ENCODE measurements at places on chromosomes 1 and 21. TPM values are rescaled to one million over a fixed set of nuclear protein-coding genes. Genes with fewer than 3 reads are reported as not detected.
A peak's percentile ranks its signal among the peaks of the same experiment; 100 is the strongest.

KIF21B gene
- total RNA-seq: 1.5 TPM

EPHA2 gene
- total RNA-seq: 20.5 TPM

OR2AK2 gene
- not detected for total RNA-seq

TLCD4 gene
- 66.9 TPM for total RNA-seq

YBX1 gene
- 1,139 TPM for total RNA-seq

CYP4A11 gene
- total RNA-seq: not detected

MINDY1 gene
- 54.0 TPM for total RNA-seq

EFNA1 gene
- 37.2 TPM for total RNA-seq

SYT6 gene
- total RNA-seq: 0.20 TPM

- no peaks in the 10 kb centered on the region for H3K36me3 ChIP-seq
- no peaks in the 10 kb centered on the region for H3K27me3 ChIP-seq
- H3K4me1 ChIP-seq: no peaks in the 10 kb centered on the region
- H3K27ac ChIP-seq: no peak overlapping the region
- no peak for DNase-seq
Observed at GRCh38 chr1:175715742-175716141, 27.7 kb downstream of the TNR start.

GRCh38 chr1:107432108-107432507 lies 291.3 kb downstream of the NTNG1 start:
- no peak for DNase-seq
- H3K27ac ChIP-seq: no peak overlapping the region
- H3K27me3 ChIP-seq: no peaks in the 10 kb centered on the region
- H3K36me3 ChIP-seq: no peaks in the 10 kb centered on the region
- no peak overlapping the region for H3K4me3 ChIP-seq

DNA sequence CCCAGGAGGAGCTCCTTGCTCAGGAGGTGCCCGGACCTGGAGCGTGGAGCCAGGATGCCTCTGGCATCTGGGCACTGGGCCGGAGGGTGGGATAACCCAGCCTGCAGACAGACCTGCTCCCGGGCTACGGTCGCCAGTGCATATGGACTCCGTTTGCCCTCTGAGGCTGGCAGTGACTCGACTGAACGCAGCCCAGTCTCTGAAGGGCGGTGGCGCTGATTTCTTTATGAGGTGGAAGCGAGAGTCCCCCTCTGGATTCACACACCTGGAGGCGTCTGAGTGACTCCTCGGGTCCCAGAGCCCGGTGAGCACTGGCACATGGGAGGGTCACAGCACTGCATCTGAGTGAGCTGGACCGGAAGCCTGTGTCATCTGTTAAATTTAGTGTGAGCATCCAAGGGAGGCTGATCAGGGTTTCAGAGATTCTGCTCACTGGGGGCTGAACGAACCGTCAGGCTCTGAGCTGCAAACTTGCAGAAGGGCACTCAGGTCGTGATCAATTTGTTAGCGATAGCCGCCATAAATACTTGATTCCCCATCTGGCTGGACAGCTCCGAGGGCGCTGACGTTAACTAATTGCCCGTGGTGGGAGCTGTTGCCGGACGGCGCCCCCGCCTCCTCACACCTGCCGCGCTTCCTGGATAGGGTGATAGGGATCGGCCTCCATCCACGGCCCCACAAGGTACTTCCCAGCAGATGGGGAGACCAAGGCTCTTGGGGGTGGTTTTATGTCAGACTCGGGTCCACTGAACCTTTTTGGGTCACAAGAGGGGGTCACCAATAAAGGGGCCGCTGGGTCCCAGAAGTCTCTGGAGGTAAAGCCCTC lies 60.7 kb upstream of the TTC34 start:
- DNase-seq: peak; percentile 9
- no peaks in the 10 kb centered on the region for H3K36me3 ChIP-seq
- H3K27me3 ChIP-seq: peaks cover 9% of the 10 kb centered on the region
- no peak overlapping the region for H3K27ac ChIP-seq

- DNase-seq: no peak
- H3K4me1 ChIP-seq: peaks cover 3% of the 10 kb centered on the region
- H3K4me3 ChIP-seq: no peak overlapping the region
- H3K27ac ChIP-seq: peak overlapping the region; percentile 3
- no peaks in the 10 kb centered on the region for H3K27me3 ChIP-seq
Observed at GRCh38 chr1:212161231-212161781, 123.9 kb upstream of the PPP2R5A start.

DNA sequence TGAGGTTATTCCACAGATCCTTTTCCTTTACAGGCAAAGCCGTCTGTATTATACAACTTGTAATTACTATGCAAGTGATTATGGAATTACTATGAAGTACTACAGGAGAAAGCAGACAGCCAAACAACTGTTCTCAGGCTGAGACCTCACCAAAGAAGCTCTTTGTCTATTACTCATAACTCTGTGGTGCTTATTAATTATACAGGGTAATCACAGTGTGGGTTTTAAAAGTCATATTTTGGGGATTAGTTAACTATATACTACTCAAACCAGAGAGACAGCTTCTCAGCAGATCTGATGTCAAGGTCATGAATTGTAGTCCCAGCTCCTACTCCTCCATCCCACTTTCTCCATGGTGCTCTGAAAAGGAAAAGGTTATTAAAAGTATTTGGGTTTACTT lies 49.6 kb downstream of the CTTNBP2NL start:
- no peak for DNase-seq
- no peaks in the 10 kb centered on the region for H3K4me1 ChIP-seq
- H3K27me3 ChIP-seq: no peaks in the 10 kb centered on the region
- no peak overlapping the region for H3K4me3 ChIP-seq

DNA sequence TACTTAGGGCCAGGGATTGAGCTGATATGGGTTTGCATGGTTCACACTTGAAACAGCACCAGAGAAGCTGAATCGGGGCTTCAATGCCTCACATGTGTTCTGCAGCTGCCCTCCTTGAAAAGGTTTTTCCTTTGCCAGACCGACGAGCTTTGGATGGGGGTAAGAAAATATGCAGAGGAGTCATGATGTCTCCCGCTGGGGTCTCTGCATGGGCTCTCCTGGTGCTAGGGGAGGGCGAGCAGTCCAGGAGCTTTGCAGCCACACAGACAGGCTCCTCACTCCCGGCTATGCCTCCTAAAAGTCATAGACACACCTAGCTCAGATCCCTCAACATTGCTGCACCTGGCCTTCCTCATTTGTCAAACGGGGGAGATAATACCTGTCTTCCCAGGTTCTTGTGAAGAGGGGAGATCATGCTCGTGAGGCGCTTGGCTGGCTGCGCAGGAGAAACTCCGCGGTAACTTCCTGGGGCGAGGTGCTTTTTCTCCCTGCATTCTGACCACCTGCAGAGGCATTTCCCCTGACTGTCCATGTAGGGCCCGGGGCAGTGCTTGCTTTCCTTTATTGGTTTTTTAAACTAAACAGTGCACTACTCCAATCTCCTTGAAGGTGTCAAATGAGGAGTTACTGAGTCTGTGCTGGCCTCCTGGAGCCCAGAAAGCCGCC lies 112.4 kb downstream of the PLXNA2 start:
- H3K27me3 ChIP-seq: no peaks in the 10 kb centered on the region
- no peak overlapping the region for H3K27ac ChIP-seq
- H3K4me1 ChIP-seq: no peaks in the 10 kb centered on the region
- H3K36me3 ChIP-seq: no peaks in the 10 kb centered on the region
- no peak for DNase-seq

DNA sequence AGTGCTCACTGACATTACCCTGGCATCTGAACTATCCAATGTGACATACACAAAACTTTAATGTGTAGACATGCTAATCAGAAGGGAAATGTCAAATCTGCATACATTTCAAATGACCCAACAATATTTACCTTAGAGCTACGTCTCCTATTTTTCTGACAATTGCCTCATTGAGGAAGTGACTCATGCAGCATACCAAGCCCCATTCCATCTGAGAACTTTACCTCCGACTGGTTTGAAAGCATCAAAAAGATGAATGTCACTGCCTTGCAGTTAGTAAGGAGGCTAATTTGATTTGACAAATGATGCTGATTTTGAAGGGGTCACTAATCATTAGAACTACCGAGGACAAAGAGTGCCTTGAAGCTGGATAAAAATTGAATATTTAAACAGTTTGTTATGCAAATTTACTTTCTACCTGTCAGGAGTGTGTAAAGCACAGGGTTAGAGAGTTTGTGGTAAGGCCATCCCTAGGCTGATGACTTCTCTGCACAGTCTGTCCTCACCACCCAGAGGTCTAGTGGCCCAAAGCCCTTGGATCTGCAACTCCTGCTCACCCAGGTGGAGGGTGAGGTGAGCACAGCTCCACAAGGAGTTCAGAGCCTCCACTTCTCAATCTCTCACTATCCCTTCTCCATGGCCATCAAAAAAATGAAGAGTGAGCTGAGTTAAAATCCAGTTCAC lies 500.3 kb upstream of the C1orf87 start:
- no peak overlapping the region for H3K27ac ChIP-seq
- no peaks in the 10 kb centered on the region for H3K36me3 ChIP-seq
- no peaks in the 10 kb centered on the region for H3K27me3 ChIP-seq
- H3K4me3 ChIP-seq: no peak overlapping the region

- H3K4me1 ChIP-seq: peaks cover 10% of the 10 kb centered on the region
- peak within 1 kb of the TSS; percentile 26 for H3K4me3 ChIP-seq
- H3K27ac ChIP-seq: no peak within 1 kb of the TSS
- H3K27me3 ChIP-seq: no peaks in the 10 kb centered on the region
- H3K36me3 ChIP-seq: no peaks in the 10 kb centered on the region
Observed at GRCh38 chr21:31872452-31873274, at the start of gene HUNK. Gene HUNK, plus strand, starts transcription at chr21:31873020. Its CDS starts 655 bp downstream, at chr21:31873675.

DNA sequence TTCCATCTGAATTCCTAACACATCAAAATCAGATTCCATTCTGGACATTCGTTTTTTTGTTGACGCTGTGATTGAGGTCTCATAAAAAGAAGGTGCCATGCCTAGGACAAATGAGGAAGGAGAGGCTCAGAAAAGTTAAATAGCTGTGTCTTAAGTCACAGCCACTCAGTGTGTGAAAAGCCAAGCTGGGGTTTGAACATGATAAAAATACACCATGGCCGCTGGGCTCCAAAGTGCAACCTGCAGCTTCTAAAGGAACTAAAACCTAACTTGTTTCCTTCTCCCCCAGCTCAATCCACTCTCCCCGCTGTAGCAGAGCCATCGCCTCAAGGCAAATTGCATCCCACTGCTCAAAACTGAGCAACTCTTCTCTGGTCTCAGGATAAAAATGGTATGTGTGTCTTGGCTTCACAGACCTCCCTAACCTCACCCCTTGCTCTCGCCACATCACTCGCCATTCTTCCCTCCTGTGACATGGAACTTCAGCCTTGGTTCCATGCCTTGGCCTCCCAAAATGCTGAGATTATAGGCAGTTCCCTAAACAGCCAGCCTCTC lies 22.1 kb upstream of the FAM20B start:
- DNase-seq: no peak
- H3K27me3 ChIP-seq: no peaks in the 10 kb centered on the region
- H3K4me3 ChIP-seq: no peak overlapping the region
- H3K27ac ChIP-seq: no peak overlapping the region
- H3K4me1 ChIP-seq: peaks cover 7% of the 10 kb centered on the region

DNA sequence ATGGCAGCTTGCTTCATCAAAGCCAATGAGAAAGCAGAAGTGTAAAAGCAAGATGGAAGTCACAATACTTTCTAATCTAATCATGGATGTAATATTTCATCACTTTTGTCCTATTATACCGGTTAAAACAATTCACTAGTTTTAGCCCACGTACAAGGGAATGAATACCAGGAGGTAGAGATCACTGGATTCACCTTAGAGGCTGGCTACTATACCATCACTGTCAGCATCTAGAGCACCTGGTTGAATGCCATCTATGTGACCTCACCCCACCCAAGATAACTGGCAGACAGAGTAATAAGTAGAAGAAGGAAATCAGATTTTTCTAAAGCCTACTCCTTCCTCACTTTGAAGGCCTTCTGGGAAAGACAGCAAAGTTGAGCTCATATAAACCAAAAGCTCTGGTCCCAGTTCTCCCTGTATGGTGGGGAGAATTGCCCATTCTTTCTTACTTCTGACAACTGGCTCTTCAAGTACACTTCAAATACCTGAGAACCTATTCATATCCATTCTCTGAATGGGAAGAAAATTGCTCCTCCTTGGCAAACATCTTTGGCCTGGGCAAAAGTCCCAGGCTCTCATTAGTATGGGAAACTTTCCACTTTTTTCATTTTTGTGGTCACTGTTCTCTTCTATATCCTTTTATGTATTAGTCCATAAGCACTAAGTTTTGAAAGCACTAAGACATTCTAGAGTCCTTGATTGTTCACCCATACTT lies 24.8 kb downstream of the HSD3B1 start:
- no peaks in the 10 kb centered on the region for H3K27me3 ChIP-seq
- H3K27ac ChIP-seq: no peak overlapping the region
- DNase-seq: no peak
- no peak overlapping the region for H3K4me3 ChIP-seq
- H3K36me3 ChIP-seq: no peaks in the 10 kb centered on the region

DNA sequence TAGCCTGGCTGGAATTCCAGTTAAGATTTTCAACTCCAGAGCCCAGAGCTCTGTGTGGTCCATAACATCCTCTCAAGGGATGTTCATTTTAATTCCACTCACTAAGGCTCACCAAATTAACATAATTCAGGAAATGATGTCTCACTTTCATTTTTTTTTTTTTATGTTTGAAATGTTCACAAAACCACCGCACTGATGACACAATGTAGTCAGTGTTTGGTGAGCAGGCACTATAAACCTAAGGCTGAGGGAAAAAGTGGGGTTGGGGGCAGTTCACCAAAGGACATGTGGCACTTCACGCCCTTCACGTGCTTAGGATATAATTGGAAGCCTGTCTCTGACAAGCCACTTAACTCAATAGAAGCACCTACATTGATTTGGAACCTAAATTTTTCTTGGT lies 177.3 kb upstream of the CAMK1G start:
- peaks cover 9% of the 10 kb centered on the region for H3K27me3 ChIP-seq
- no peak overlapping the region for H3K4me3 ChIP-seq
- no peaks in the 10 kb centered on the region for H3K36me3 ChIP-seq
- DNase-seq: no peak
- H3K4me1 ChIP-seq: no peaks in the 10 kb centered on the region

- H3K4me1 ChIP-seq: no peaks in the 10 kb centered on the region
- no peak overlapping the region for H3K27ac ChIP-seq
- no peak overlapping the region for H3K4me3 ChIP-seq
- H3K36me3 ChIP-seq: no peaks in the 10 kb centered on the region
Observed at GRCh38 chr21:15686506-15686905, 43.3 kb upstream of the USP25 start.

DNA sequence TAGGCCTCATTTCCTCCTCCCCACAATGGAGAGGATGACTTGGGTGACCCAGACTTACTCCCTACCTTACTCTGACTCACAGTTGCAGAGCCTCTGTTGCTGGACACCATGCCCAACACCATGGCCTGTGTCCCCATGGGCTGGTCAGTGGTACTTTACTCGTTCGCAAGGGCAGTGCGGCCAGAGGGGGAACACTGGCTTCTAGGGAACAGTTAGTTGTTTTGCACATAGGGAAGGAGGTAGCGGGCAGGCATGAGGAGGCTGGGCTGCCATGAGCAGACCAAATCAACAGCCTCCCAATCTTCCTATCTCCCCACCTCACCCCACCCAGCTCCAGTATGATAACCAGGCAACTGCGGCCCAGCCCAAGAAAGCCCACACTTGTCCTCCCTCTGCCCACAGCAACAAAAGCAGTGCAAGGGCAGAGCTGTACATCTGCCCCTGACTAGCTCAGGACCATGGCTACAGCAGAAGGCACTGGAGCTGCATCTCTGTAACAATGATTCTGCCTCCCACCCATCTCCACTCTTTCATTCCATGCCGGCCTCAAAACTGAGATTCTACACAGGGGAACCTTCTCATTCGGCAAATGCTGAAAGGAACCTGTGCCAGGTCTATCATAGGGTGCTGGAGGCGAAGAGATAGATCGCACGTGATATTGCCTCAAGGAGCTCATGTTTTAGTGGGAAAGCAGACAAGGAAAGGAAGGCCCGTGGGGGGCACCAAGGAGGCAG lies 18.6 kb downstream of the TAL1 start:
- H3K36me3 ChIP-seq: no peaks in the 10 kb centered on the region
- H3K27ac ChIP-seq: no peak overlapping the region
- no peaks in the 10 kb centered on the region for H3K27me3 ChIP-seq
- H3K4me3 ChIP-seq: no peak overlapping the region

GRCh38 chr21:29360799-29361765 lies 62.4 kb downstream of the BACH1 start:
- H3K27ac ChIP-seq: no peak overlapping the region
- no peak for DNase-seq
- H3K4me1 ChIP-seq: no peaks in the 10 kb centered on the region
